ENCODE measurements at places on chromosomes 2 and 18. TPM values are rescaled to one million over a fixed set of nuclear protein-coding genes. Genes with fewer than 3 reads are reported as not detected.

GRCh38 chr2:125839945-125840344, 816.0 kb upstream of the GYPC start:
- DNase-seq: no peak

MREG gene
- total RNA-seq: 4.8 TPM

- DNase-seq: no peak
Observed at GRCh38 chr2:83051538-83052170, 1407.4 kb downstream of the SUCLG1 start.

GRCh38 chr2:111984213-111984604, 70.9 kb upstream of the TMEM87B start:
- no peak for DNase-seq

EPC2 gene
- total RNA-seq: 91.0 TPM

DNA sequence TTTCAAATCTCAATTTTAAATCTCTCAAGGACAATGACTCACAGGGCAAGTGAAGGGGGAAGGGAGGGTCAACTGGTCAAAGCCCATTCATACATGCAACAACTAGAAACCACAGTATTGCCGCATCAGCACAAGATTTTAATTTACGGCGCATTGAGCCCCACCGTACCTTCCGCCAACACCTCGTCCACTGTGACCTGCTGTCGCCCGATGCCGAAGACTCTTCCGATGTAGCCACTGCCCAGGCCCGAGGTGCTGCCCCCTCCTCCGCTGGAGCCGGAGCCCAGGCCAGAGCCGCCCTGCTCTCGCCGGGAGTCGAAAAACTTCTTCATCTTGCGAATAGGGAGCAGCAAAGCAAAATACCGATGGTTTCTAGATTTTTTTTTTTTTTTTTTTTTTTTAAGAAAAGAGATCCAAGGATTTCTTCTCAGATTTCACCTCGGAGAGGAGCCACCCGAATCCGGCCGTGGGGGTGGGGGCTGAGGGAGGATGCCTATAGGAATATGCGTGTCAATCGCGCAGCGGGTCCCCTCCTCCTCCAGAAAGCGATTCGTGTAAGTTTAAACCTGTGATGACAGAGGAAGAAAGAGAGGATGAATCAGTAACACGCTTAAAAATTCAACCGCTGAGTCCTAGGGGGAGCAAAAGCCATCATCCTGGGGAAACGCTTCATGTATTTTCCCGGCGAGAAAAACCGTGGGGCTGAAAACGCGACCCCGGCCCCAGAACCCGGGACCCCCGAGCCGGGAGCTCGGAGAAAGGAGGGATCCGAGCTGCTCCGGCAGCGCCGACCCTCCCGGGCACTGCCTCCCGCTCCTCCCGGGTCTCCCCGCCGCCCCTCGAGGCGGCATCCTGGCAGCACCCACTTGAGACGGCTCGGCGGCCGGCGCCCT, 584 bp downstream of the AAK1 start:
- peak; percentile 66 for DNase-seq

UGT1A10 gene
- total RNA-seq: not detected

GRCh38 chr2:74472945-74473258, 422 bp upstream of the MRPL53 start:
- DNase-seq: no peak

PER2 gene
- 27.8 TPM for total RNA-seq

DNA sequence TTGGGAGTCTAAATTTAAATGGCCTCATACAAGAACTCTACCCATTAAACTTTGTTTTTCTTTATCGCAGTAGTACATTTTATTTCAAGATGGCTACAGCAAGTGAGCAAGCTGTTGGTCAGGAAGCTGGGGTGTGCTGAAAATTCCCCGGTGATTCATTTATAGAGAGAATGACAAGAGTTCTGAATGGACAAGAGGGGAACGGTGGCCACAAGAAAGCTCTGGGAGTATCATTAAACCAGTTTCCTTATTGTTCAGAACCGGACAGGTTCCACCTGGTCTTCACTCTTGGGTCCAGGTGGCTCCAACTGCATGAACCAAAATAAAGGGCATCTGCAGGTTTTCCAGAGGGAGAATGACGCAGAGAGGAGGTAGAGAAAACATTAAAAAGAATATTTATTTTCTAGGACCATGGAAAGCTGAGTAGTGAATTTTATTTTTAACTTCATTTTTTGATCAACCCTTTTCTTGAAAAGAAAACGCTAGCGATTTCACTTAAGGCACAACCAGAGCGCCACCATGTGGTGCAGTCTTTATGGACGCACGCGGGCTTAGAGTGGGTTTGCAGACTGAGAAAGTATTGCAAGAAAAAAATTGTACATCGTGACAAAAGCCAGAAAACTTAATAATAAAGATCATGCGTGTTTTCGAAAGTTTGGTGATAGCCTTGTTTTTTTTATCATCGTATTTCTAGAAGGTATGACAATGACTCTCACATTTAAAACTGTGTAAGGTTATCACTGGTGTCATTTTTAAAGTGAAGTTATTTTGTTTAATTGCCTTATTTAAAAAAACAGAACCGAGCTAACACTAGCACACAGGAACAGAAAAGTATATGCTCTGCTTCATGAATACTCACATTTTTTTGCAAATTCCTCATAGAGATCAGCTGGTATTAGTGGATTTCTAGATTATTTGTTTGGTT, 97.9 kb upstream of the NOL4 start:
- DNase-seq: no peak

- DNase-seq: no peak
Observed at GRCh38 chr18:1914489-1914888, 656.8 kb downstream of the METTL4 start.

DNA sequence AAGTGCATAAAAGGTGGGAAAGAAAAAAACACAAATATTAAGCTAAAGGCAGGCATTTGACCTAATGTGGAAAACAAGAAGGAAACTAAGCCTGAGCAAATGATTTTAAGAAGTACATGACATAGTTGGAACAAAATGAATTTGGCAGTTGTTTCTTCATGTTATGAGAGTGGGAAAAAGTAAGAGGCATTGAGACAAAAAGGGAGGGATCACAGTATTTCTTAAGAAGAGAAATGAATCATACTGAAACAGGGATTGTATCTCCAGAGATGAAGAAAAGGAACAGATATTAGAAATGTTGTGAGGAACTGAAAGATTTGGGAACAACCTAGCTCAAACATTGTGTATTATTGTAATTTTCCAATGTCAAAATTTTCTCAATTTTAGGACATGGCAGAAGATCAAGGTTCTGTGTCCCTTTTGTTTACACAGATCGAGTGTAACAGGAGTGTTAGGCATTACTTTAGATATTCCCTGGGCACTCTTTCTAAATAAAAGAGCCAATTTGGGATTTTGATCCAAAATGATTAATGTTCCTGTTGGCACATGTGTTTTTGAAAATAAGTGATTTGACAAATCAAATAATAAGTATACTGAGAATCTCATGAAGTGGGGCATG, 98.6 kb downstream of the CALCRL start:
- DNase-seq: no peak

GBX2 gene
- not detected for total RNA-seq

DNA sequence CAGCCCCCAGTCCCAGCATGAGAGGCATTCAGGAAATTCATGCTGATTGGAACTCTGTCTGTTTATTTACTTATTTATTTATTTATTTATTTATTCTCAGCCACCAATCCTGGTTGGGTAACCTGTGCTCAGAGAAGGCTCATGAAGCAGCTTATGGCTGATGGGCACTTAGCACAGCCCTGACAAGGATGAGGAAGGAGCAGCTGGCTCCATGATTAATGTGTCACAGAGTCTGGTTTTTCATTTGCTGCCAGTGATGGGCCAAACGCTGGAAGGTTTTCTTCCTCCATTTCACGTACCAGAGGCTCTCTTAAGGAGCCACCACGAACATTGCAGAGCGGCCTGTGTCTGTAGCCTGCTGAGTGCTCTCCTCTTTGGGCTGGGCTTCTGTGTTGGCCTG, 28.3 kb upstream of the KCNS3 start:
- DNase-seq: no peak

RELCH gene
- 62.1 TPM for total RNA-seq

DNA sequence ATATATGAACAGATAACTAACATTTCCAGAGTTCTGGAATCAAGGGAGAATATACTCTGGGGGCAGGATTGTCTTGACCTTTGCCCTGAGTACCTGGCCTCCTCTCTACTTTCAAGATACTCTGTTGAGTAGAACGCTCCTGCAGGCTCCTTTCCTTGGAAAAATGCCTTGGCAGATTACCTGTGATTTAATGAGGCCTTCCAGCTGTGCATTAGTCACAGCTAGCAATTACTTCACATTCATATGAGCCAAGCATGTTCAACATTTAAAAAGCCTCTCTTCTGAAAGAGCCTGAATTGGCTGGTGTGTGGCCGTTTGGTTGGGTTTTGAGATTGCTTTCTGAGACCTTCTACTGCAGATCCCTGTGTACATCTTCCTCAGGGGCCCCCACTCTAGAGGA, 142.2 kb downstream of the PLCL1 start:
- DNase-seq: no peak

- DNase-seq: peak; percentile 28
Observed at GRCh38 chr2:207768866-207769596, 675 bp downstream of the FZD5 start.

DNA sequence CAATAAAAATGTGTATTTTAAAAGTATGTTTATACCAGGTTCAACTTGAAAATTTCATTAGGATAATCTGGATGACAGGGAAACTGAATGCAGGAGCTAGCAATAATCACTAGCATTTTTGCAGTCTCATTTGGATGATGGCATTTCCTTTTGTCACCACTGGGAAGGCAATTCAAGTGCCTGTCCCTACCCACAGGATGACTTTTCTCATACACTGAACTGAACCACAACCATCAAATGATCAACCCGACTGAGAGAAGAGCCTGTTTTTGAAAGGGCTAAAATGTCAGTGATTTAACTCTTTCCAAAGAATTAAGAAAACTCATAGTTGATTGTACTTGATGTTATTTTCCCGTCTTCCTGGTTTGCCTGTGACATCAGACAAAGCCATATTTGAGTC, 115.0 kb downstream of the FAM124B start:
- no peak for DNase-seq

DNA sequence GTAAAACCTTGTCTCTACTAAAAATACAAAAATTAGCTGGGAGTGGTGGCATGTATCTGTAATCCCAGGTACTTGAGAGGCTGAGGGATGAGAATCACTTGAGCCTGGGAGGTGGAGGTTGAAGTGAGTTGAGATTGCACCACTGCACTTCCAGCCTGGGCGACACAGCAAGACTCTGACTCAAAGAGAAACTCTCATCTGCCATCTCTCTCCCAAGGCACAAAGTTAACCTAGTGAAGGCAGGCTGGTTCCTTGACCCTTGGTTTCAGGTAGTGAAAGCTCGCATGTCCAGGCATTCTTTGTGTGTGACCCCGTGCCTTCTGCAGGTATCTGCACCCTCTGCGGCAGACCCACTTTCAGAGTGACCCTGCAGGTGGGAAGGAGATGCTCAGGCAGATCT, 100.0 kb downstream of the WDSUB1 start:
- DNase-seq: no peak

- DNase-seq: no peak
Observed at GRCh38 chr2:49261781-49262180, 107.5 kb upstream of the FSHR start.

NTSR2 gene
- not detected for total RNA-seq

TBR1 gene
- 0.02 TPM for total RNA-seq

GRCh38 chr2:107402330-107402729, 424.4 kb upstream of the RGPD4 start:
- DNase-seq: no peak

ATP5MC3 gene
- 70.3 TPM for total RNA-seq

DNA sequence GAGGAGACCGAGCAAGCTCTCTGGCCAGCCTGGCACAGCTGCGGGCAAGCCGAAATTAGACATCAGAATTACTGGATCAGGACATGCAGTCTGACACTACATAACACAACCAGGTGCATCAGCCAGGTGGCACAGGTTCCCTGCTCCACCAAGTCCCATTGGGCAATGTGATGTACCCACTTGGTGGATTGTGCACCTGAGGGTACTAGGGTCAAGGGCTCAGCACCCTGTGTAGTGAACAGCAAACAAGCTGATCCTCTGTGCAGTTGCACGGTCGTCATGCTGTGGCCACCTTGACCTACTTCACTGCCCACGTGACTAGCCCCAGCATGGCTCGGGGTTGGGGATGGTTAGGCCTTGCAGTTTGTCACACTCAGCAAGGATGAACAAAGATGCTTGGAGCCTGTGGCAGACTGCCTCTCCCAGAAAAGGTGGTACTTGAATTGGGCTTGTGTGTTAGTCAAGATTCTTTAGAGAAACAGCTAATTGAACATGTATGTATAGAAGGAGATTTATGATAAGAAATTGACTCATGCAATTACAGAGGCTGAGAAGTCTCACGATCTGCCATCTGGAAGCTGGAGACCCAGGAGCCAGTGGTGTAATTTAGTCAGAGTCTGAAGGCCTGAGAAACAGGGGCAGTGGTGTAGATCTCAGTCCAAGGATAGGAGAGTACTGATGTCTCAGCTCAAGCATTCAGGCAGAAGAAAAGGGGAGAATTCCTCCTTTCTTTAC, 71.4 kb upstream of the TMEM87B start:
- DNase-seq: no peak

- no peak for DNase-seq
Observed at GRCh38 chr2:3203497-3204019, 174.1 kb downstream of the EIPR1 start.

DNA sequence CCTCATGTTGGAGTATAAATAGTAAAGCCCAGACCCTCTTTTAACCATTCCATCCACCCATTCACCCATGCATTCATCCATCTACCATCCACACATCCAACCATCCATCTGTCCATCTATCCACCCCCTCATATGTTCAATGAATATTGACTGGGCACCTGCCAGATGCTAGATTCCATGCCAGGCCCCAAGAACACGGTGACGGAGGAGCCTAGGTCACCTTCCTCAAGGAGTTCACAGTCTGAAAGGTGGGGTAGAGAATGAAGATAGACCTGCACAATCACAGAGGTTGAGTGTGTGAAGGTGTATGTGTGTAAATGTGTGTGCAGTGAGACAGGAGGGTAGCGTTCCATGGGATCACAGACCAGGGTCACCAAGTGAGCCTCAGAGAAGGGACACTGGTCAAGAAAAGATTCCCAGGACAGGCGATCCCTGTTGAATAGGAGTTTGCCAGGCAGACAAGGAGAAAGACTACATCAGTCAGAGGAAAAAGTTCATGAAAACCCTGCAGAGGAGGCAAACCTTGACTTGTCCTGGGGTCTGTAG, 287.2 kb downstream of the CYP26B1 start:
- DNase-seq: no peak

DYTN gene
- total RNA-seq: not detected

GRCh38 chr18:73688161-73688560, 459.5 kb downstream of the FBXO15 start:
- no peak for DNase-seq

GRCh38 chr2:109126501-109126860, 2.5 kb upstream of the SH3RF3 start:
- no peak for DNase-seq

Data from naive thymus-derived CD4-positive, alpha-beta T cell (primary cell).